ENCODE measurements at places on chromosomes 16 and 17.

- DNase-seq: no peak
Measured at GRCh38 chr16:57345021-57345420, 13.6 kb upstream of the CCL22 start.

DNA sequence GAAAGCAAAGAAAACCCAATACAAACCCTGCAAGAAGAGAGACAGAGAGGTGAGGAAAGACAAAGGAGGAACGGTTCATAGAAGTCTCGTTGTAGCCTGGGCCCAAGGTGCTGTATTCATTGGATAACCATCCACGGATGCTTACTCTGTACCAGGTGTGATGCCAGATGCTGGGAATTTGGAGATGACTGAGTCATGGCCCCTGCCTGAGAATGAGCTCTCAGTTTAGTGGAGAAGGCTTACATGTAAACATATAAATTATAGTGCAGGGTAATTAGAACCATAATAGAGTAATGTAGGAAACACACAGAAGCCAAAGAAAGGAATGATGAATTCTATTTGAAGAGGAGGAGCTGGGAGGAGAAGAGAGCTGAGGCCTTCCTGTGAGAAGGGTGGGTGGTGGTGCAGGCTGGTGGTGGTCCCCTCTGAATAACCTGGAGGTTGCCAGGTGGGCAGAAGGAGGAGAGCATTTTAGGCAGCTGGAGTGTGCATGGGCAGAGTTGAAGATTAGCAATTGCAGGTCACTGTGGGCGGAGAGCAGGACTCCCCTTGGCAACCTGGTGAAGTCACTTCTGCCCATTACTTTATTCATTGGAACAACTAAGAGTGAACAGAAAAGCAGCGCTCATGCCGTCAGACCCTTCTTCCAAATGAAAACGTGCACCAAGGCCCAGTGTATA lies 7.7 kb upstream of the ZG16 start:
- no peak for DNase-seq

GRCh38 chr17:7515911-7516610 lies 31.9 kb downstream of the POLR2A start:
- no peak for DNase-seq

DNA sequence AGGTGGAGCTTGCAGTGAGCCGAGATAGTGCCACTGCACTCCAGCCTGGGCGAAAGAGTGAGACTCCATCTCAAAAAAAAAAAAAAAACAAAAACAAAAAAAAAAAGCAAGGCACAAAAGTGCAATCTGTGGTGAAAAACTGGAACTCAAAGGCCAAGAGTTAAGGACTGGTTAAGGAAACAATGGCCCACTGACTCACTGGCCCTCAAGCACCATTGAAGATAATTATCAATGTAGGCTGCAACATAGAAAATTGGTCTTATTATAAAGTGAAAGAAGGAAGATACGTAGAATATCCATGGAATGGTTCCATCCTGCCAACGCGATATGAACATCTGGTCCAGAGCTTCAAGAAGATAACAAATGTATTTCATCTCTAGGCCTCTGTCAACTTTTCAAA lies 444.2 kb downstream of the SOX9 start:
- no peak for DNase-seq

- peak; percentile 96 for DNase-seq
Measured at GRCh38 chr16:27426423-27427408, 24.7 kb downstream of the IL21R start.

- peak; percentile 98 for DNase-seq
Measured at GRCh38 chr17:17822189-17822588, 14.6 kb downstream of the SREBF1 start.

All from fibroblast of mammary gland (primary cell).